HCT116 (cell line): ENCODE measurements at places on chromosomes 4 and X. TPM values are rescaled to one million over a fixed set of nuclear protein-coding genes. Genes with fewer than 3 reads are reported as not detected.
A peak's percentile ranks its signal among the peaks of the same experiment; 100 is the strongest.

DNA sequence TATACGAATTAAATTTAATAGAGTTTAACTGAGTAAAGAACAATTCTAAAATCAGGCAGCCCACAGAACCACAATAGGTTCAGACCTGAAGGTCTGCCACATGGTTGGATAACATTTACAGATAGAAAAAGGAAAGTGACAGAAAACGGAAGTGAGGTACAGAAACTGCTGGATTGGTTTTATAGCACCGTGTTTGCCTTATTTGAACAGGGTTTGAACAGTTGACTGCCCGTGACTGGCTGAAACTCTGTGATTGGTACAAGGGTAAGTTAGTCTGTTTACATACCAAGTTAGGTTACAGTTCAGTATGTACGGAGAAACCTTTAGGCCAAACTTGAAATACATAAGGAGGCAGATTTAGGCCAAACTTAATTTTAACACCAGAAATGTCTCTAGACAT is 64.1 kb upstream of the ATXN3L start:
- H3K36me3 ChIP-seq, result no peaks in the 10 kb centered on the region
- no peak overlapping the region for H3K4me3 ChIP-seq
- H3K4me1 ChIP-seq, result no peaks in the 10 kb centered on the region
- no peaks in the 10 kb centered on the region for H3K27me3 ChIP-seq
- H3K27ac ChIP-seq, result no peak overlapping the region
- DNase-seq, result no peak

GRCh38 chrX:154300816-154301215 is 5.2 kb downstream of the TKTL1 start:
- no peak overlapping the region for H3K27ac ChIP-seq
- no peaks in the 10 kb centered on the region for H3K36me3 ChIP-seq
- no peaks in the 10 kb centered on the region for H3K27me3 ChIP-seq
- DNase-seq, result no peak
- H3K4me3 ChIP-seq, result no peak overlapping the region

DNA sequence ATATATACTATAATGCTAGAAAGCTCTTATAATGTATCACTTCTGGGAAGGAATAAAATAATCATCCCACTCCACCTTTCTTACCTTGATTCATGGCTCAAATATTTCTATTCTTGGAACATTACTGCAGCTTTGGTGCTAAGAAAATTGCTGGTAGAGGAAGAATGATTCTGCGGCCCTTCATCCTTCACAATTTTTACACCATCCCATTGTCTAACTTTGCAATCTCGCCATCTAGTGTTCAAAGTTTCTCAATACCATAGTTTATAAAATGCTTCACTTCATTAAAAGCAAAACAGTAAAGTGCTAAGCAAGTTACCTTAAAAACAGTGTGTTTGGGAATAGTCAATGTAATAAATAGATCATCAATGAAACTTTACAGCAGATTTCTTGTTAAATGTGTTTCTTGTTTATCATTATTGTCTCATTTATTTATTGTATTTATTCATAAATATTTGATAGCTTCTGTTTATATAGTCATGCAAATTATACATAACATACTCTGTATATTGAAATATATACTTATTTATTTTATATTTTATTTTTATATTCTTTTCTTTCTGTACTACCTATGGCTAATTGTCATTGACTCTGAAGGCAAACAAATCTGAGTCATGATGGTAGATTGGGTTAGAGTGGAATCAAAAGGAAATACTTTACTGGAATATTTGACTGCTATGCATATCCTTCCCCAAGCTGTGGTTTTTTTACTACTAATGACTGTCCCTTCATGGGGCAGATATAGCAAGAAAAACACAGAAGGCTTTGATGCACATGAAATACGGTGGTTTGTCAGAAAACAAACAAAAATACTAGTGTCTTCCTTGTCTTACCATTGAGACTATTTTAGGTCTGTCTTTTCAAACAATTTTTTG is 390.7 kb downstream of the MAPK10 start:
- no peak overlapping the region for H3K4me3 ChIP-seq
- no peaks in the 10 kb centered on the region for H3K4me1 ChIP-seq
- H3K27me3 ChIP-seq, result no peaks in the 10 kb centered on the region
- no peak for DNase-seq
- no peaks in the 10 kb centered on the region for H3K36me3 ChIP-seq

DNA sequence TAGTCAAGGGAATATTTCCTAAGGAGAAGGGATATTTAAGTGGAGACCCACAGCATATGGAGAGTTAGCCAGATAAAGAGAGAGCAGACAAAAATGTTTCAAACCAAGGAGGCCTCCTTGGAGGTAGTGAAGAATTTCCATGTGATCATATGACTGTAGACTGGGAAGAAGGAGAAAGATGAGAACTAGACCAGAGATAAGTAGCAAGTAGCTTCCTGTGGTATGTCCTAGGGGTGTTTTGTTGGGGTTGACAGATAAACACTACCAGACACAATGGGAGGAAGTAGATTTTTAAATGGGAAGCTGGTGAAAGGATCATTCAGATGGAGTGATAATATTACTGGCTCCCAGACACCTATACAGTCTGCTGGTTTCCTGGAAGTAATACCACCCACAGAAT is 13.6 kb downstream of the SYAP1 start:
- no peak for DNase-seq
- no peak overlapping the region for H3K27ac ChIP-seq
- peaks cover 3% of the 10 kb centered on the region; the same call in 1 of the 2 replicates for H3K36me3 ChIP-seq
- H3K4me1 ChIP-seq, result no peaks in the 10 kb centered on the region
- no peaks in the 10 kb centered on the region for H3K27me3 ChIP-seq

- H3K27me3 ChIP-seq, result no peaks in the 10 kb centered on the region
- H3K27ac ChIP-seq, result no peak overlapping the region
- H3K36me3 ChIP-seq, result no peaks in the 10 kb centered on the region
- no peak overlapping the region for H3K4me3 ChIP-seq
- peaks cover 4% of the 10 kb centered on the region; the same call in 1 of the 2 replicates for H3K4me1 ChIP-seq
These were observed 1.7 kb upstream of the RRAGB start for GRCh38 chrX:55715847-55716246.

GRCh38 chr4:48141048-48141447 is 7.0 kb upstream of the TXK start:
- no peaks in the 10 kb centered on the region for H3K36me3 ChIP-seq
- no peak overlapping the region for H3K27ac ChIP-seq
- no peak overlapping the region for H3K4me3 ChIP-seq

GRCh38 chr4:95220205-95221175 is 328.3 kb downstream of the UNC5C start:
- no peaks in the 10 kb centered on the region for H3K4me1 ChIP-seq
- no peak for DNase-seq

FOXR2 gene
- not detected for total RNA-seq

GRCh38 chrX:39630344-39630743 is 467.4 kb downstream of the BCOR start:
- no peaks in the 10 kb centered on the region for H3K27me3 ChIP-seq
- no peaks in the 10 kb centered on the region for H3K4me1 ChIP-seq
- H3K27ac ChIP-seq, result no peak overlapping the region
- H3K4me3 ChIP-seq, result no peak overlapping the region
- DNase-seq, result no peak
- H3K36me3 ChIP-seq, result no peaks in the 10 kb centered on the region

DNA sequence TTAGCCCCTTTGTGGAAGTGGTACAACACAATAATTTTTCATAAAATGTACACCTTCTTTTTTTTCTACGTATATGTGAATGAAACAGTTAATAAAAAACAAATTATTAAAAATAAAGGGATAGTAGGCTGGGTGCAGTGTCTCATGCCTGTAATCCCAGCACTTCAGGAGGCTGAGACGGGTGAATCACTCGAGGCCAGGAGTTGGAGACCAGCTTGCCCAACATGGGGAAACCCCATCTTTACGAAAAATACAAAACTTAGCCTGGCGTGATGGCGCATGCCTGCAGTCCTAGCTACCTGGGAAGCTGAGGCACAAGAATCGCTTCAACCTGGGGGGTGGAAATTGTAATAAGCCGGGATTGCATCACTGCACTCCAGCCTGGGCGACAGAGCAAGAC is 244.9 kb downstream of the RAPGEF2 start:
- no peak overlapping the region for H3K27ac ChIP-seq
- H3K27me3 ChIP-seq, result no peaks in the 10 kb centered on the region
- H3K4me1 ChIP-seq, result no peaks in the 10 kb centered on the region
- no peaks in the 10 kb centered on the region for H3K36me3 ChIP-seq

DNA sequence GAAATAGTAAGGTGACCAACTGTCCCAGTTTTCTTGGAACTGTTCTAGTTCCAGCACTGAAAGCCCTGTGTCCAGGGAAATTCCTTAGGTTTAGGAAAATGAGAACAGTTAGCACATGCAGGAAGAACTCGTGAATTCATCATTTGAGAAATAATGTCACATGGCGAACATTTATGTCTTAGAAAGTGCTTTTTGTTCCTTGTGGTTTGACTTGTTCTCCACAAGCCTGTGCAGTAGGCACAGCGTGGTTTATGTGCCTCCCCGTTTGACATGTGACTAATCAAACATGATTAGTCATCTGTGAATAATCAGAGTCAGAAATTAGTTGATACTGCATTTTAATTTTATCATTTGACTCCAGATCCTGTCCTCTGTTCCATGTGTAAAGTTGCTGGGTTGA is 556.0 kb upstream of the CPEB2 start:
- no peaks in the 10 kb centered on the region for H3K4me1 ChIP-seq
- no peaks in the 10 kb centered on the region for H3K27me3 ChIP-seq
- H3K27ac ChIP-seq, result no peak overlapping the region
- DNase-seq, result no peak

DNA sequence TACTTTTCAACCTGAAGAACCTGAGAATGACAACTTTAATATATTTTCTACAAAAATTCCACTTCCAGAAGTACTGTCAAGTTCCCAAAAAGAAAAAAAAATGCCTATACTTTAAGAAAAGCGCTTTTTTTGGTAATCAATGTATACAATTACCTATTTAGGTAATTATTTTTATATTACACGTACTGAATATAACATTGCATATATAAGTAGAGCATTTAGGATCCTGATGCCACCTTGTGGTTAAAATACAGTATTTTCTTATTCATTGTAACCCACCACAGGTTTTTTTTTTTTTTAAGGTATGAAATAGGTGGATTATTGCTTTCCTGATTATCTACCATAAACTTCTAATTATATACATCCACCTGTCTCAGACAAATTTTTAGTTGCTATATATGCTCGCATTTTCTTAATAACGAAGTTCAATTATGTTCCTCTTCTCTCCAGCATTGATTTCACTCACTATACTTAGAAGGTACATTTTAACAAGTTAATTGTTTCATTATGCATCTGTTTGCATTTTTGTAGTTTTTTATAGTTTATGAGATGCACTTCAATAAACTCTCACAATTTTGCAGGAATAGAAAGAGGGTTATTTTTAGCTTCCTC is 5.2 kb downstream of the MAP9 start:
- no peaks in the 10 kb centered on the region for H3K36me3 ChIP-seq
- no peak overlapping the region for H3K4me3 ChIP-seq
- DNase-seq, result peak; percentile 16
- H3K27me3 ChIP-seq, result no peaks in the 10 kb centered on the region
- H3K4me1 ChIP-seq, result no peaks in the 10 kb centered on the region

TEX11 gene
- 0.10 TPM for total RNA-seq
